ENCODE measurements at places on chromosomes 1 and 21. TPM values are rescaled to one million over a fixed set of nuclear protein-coding genes. Genes with fewer than 3 reads are reported as not detected.

Gene RHBG
- not detected for total RNA-seq

Gene PALMD
- not detected for total RNA-seq

Gene PRCC
- total RNA-seq = 70.9 TPM

Gene FMN2
- total RNA-seq = 115 TPM

Gene PTGER3
- 1.5 TPM for total RNA-seq

Gene TNFRSF1B
- 0.66 TPM for total RNA-seq

Gene UCHL5
- total RNA-seq = 35.9 TPM

Gene ERG
- not detected for total RNA-seq

GRCh38 chr1:57036641-57037579 lies 71.1 kb upstream of the C8B start:
- no peaks in the 10 kb centered on the region for H3K36me3 ChIP-seq
- no peak for DNase-seq
- H3K4me1 ChIP-seq = no peaks in the 10 kb centered on the region
- H3K4me3 ChIP-seq = no peak overlapping the region

- H3K27ac ChIP-seq = peak within 1 kb of the TSS; percentile 94
- H3K36me3 ChIP-seq = no peaks in the 10 kb centered on the region
- peaks cover 55% of the 10 kb centered on the region for H3K4me1 ChIP-seq
- peak within 1 kb of the TSS; percentile 93 for H3K4me3 ChIP-seq
- H3K27me3 ChIP-seq = no peaks in the 10 kb centered on the region
Measured at GRCh38 chr1:46616277-46617107, at the start of gene MOB3C. Gene MOB3C, minus strand, starts transcription at chr1:46616811. Its CDS starts 3,490 bp downstream, at chr1:46613321.

DNA sequence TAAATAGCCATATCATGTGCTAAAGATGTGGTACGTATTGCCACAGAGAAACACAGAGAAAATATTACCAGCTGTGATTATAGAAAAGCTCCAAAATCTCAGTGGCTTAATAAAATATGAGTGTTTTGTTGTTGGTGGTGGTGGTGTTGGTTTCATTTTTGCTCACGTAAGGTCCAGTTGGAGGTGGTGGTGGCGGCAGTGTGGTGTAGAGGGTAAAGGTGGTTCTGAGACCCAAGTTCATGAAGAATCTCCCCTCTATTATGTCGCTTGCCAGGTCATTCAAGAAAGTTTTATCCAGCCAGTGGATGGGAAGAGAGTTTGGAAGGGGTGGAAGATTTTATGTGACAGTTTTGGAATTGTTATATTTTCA lies 217.6 kb upstream of the SAMSN1 start:
- H3K36me3 ChIP-seq = no peaks in the 10 kb centered on the region
- H3K27ac ChIP-seq = no peak overlapping the region
- H3K4me3 ChIP-seq = no peak overlapping the region

GRCh38 chr1:241357366-241358340 lies 648 bp upstream of the RGS7 start:
- H3K4me3 ChIP-seq = peak overlapping the region; percentile 56
- peaks cover 11% of the 10 kb centered on the region for H3K27me3 ChIP-seq
- H3K36me3 ChIP-seq = no peaks in the 10 kb centered on the region
- peaks cover 9% of the 10 kb centered on the region for H3K4me1 ChIP-seq
- no peak overlapping the region for H3K27ac ChIP-seq

DNA sequence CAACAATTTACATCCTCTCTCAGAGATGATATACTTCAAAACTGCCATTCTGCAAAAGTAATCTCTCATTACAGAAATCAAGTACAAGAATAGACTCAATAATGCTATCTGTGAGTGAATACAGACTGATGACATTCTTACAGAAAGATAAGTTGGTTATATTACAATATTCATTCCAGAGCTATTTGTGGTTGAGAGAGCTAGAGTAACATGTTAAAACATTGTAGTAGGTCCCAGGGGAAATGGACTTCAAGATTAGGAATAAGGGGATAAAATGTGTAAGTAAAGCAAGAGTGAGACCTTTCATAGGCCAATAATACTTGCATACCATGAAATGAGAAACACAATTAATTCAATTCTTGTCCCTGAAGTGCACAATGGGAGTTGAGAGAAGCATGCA lies 1.5 kb downstream of the F13B start:
- peaks cover 5% of the 10 kb centered on the region for H3K36me3 ChIP-seq
- no peak overlapping the region for H3K4me3 ChIP-seq
- H3K27ac ChIP-seq = no peak overlapping the region
- no peak for DNase-seq

- no peaks in the 10 kb centered on the region for H3K27me3 ChIP-seq
- no peak overlapping the region for H3K27ac ChIP-seq
- DNase-seq = no peak
- H3K36me3 ChIP-seq = no peaks in the 10 kb centered on the region
Measured at GRCh38 chr21:14734191-14734590, 188.1 kb upstream of the SAMSN1 start.

DNA sequence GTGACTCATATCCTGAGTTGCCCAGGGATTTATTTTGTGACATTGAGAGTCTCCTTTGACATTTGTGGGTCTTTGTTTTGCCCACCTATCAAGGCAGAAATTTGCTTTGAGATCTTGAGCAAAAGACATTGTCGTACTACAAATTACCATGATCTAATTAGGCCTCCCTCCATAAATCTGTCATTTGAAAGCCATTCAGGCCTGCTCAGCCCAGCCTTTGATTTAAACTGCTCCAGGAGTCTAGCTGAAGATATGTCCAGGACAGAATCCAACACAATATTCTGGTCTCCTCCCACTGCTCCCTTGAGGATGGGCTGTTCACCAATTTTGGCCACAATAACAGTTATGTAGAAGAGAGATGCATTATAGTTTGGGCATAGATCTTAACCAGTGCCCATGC lies 86.7 kb downstream of the PROX1 start:
- no peaks in the 10 kb centered on the region for H3K36me3 ChIP-seq
- no peaks in the 10 kb centered on the region for H3K4me1 ChIP-seq
- no peak overlapping the region for H3K27ac ChIP-seq
- DNase-seq = no peak
- no peak overlapping the region for H3K4me3 ChIP-seq

- no peak for DNase-seq
- no peak overlapping the region for H3K27ac ChIP-seq
Measured at GRCh38 chr21:44407493-44407892, 47.8 kb upstream of the LRRC3 start.

DNA sequence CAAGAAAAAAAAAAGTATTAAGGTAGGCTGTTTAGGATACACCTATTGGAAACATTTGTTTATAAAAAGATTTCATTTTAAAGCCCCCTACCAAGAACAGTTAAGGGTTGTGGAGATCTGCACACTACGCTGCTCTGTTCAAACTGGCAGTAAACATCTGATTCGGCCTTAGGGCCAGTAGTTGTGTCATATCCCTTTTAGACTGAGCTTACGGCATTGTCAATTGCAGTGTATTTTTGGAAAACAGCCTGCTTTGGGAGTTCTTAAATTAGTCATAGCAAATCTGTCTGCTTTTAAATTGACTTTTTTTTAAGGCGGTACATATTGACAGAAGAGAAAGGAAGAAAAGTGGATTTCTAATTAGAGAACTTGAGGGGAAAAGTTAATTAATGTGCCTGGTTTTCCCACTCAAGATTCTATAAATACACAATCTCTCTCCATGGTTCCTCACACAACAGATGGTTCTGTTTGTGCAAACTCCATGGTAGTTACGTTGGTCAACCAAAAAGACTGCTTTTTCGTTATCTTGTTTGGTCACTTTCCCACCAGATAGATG lies 1.7 kb upstream of the ELK4 start:
- H3K4me3 ChIP-seq = peak overlapping the region; percentile 36
- H3K36me3 ChIP-seq = no peaks in the 10 kb centered on the region
- H3K27me3 ChIP-seq = peaks cover 4% of the 10 kb centered on the region

- DNase-seq = no peak
- H3K4me1 ChIP-seq = peaks cover 53% of the 10 kb centered on the region
- H3K36me3 ChIP-seq = peaks cover 57% of the 10 kb centered on the region
- peak overlapping the region; percentile 100 for H3K4me3 ChIP-seq
Measured at GRCh38 chr1:111446967-111447892, 1.8 kb downstream of the WDR77 start.

DNA sequence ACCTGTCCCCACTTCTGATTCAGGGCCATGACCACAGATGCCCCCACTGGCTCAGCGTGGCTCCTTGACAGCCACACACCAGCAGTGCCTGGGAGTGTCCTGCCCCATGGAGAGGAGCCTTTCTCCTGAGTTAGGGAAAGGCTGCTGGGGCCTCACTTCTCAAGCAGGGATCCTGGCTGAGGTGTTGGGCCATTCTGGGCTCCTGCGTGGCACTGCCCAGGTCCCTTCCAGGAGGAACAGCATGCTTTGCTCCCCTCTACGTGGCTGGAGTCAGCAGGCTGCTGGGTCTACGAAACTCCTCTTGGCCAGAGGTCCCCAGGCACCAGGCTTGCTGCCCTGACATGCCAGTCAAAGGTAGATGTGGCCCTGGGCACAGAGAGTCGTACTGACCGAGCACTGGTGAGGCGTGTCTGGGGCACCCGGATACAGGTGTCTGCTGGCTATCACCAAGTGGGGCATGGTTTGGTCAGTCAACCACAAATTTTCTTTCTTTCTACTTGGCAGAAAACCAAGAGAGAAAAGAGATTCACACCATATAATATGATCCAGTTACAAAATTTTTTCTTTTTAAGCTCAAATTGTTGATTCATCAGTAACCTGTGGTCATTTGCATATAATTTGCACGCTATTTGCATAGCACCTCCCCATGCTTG lies 4.1 kb downstream of the ADORA1 start:
- H3K27me3 ChIP-seq = peaks cover 4% of the 10 kb centered on the region
- H3K4me1 ChIP-seq = peaks cover 26% of the 10 kb centered on the region
- no peak for DNase-seq
- H3K36me3 ChIP-seq = no peaks in the 10 kb centered on the region

GRCh38 chr1:32159189-32159588 lies 20.3 kb upstream of the TXLNA start:
- no peak overlapping the region for H3K4me3 ChIP-seq
- H3K27ac ChIP-seq = no peak overlapping the region

- no peak for DNase-seq
- no peak overlapping the region for H3K4me3 ChIP-seq
- no peak overlapping the region for H3K27ac ChIP-seq
- no peaks in the 10 kb centered on the region for H3K36me3 ChIP-seq
- H3K27me3 ChIP-seq = peaks cover 21% of the 10 kb centered on the region
- no peaks in the 10 kb centered on the region for H3K4me1 ChIP-seq
Measured at GRCh38 chr1:228429698-228430097, 13.0 kb upstream of the TRIM17 start.

DNA sequence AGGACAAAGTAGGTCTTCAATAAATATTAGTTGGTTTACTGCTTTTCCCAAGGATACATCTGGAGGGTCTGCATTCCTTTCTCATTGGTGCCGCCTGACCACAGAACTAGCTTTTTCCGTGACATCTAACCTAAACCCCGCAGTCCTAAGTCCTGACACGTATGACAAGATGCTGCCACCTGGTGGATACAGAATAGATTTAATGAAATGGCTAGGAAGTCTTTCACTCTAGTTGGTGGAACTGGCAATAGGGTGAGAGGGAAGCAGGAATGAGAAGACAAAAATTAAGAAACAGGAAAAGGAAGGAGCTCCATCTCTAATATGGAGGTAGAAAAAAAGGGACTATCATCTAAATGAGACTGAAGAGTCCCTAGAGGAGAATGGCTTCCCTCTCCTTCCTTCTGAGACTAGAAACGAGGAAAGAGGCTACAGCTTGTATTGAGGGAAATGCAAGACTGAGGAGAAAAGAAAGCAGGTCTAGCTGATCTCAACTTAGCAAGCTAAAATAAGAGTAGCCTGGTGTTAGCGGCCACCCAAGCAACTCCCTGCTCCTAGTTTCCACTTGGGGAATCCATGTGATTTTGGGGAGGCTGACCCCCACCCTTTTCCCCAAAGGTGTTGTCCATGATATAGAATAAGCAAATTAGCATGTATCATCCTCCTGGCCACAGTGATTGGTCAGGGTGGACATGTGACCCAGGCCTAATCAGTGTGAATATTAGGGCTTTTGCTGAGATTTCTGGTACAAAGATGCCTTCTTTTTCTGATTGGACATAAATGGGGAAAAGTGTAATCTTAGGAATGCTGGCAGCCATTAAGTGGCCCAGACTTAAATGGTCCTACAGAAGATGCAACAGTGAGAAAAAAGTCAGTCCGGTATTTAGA lies 5.9 kb downstream of the RFX5 start:
- H3K27ac ChIP-seq = peak overlapping the region; percentile 66
- H3K27me3 ChIP-seq = no peaks in the 10 kb centered on the region
- DNase-seq = peak; percentile 79
- H3K36me3 ChIP-seq = peaks cover 8% of the 10 kb centered on the region
- H3K4me3 ChIP-seq = no peak overlapping the region

DNA sequence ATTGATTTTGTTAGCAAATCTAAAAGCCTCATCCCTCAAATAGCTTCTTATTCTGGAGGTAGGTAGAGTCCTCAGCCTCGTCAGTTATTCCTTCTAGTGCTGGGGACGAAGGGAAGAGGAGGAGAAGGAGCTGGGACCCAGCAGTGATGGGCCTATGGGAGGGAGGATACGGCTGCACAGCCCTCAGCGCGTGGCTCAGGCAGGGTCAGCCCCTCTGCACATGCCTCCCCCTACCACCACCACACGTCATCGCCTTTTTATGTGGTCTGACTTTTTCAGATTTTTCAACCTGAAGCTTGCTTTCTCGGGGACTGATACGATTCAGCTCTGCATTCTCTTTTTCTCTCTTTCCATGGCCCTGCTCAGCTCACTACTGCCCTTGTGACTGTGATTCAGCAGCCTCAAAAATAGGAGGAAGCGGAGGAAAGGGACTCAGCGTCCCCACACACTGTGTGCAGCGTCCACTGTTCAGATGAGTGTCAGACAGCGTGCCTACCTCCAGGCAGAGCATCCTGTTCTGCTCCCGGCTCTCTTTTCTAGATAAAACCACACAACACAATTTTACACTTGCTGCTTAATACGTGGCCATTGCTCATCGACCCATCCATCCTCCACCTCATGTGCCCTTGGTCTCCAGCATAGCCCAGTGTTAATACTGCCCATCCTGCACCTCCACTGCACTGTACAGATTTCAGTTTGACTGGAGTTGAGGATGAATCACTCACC lies 827 bp downstream of the OR2B11 start:
- H3K4me1 ChIP-seq = peaks cover 39% of the 10 kb centered on the region
- peak overlapping the region; percentile 40 for H3K27ac ChIP-seq
- H3K36me3 ChIP-seq = no peaks in the 10 kb centered on the region
- DNase-seq = no peak
- peak overlapping the region; percentile 54 for H3K4me3 ChIP-seq

DNA sequence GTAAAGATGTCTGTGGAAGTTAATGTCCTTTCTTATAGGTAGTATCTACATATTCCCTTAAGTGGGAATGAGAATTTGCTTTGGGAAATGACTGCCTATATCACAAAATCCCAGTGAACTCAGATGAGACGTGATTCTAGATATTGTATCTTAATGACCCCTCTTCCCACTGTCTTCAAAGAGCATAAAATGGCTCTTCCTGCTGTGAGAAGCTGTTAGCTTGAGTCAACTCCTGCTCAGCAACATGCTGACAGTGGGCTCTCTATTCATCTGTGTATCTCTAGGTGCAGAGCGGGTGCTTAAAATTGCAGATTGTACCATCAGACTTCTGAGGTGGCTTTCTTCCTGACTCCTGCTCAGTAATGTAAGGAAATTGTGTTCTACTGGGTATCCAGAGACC lies 100.6 kb downstream of the SPAG17 start:
- DNase-seq = no peak
- H3K36me3 ChIP-seq = no peaks in the 10 kb centered on the region
- no peak overlapping the region for H3K27ac ChIP-seq
- H3K4me1 ChIP-seq = no peaks in the 10 kb centered on the region
- peaks cover 13% of the 10 kb centered on the region for H3K27me3 ChIP-seq
- no peak overlapping the region for H3K4me3 ChIP-seq

GRCh38 chr1:44602634-44603628 lies 71.3 kb downstream of the TMEM53 start:
- peaks cover 11% of the 10 kb centered on the region for H3K27me3 ChIP-seq
- no peak overlapping the region for H3K4me3 ChIP-seq
- H3K4me1 ChIP-seq = peaks cover 20% of the 10 kb centered on the region
- H3K27ac ChIP-seq = no peak overlapping the region
- no peak for DNase-seq
